Neuronal stem cell (in vitro differentiated cells): ENCODE measurements at places on chromosomes 11 and 22.

GRCh38 chr11:113435190-113435968, 39.8 kb downstream of the DRD2 start:
- DNase-seq: no peak
- H3K27me3 ChIP-seq: no peaks in the 10 kb centered on the region
- no peak overlapping the region for H3K4me3 ChIP-seq
- peaks cover 5% of the 10 kb centered on the region for H3K4me1 ChIP-seq
- no peaks in the 10 kb centered on the region for H3K36me3 ChIP-seq
- no peak overlapping the region for H3K27ac ChIP-seq

GRCh38 chr11:81687057-81687456, 1046.6 kb downstream of the FAM181B start:
- no peak for DNase-seq
- no peaks in the 10 kb centered on the region for H3K27me3 ChIP-seq
- H3K36me3 ChIP-seq: no peaks in the 10 kb centered on the region
- no peak overlapping the region for H3K4me3 ChIP-seq
- no peak overlapping the region for H3K27ac ChIP-seq

GRCh38 chr11:107182978-107183377, 164.7 kb upstream of the GUCY1A2 start:
- H3K4me1 ChIP-seq: no peaks in the 10 kb centered on the region
- H3K27ac ChIP-seq: no peak overlapping the region
- no peaks in the 10 kb centered on the region for H3K36me3 ChIP-seq
- no peaks in the 10 kb centered on the region for H3K27me3 ChIP-seq

- peaks cover 10% of the 10 kb centered on the region for H3K4me1 ChIP-seq
- H3K27me3 ChIP-seq: peaks cover 2% of the 10 kb centered on the region
- no peak overlapping the region for H3K4me3 ChIP-seq
- DNase-seq: no peak
- no peak overlapping the region for H3K27ac ChIP-seq
Measured at GRCh38 chr11:122847466-122847865, 9.2 kb downstream of the CRTAM start.

- H3K27ac ChIP-seq: no peak overlapping the region
- no peak for DNase-seq
- no peak overlapping the region for H3K4me3 ChIP-seq
Measured at GRCh38 chr11:3115321-3115720, 49.8 kb downstream of the OSBPL5 start.

DNA sequence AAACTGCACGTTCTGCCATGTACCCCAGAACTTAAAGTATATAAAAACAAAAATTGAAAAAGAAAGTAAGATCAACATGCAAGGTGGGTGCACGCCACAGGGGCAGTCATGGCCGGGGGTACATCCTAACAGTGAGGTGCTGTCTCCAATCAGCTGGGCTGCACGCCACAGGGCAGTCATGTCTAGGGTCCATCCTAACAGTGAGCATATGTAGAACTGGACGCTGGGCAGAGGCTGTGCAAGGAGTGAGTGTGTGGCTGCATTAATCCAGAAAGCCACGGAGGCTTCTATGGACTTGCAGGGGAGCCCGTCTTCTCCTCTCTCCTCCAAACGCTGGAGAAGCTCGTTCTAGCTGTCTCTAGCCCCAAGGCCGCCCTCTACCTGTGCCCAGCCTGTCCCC, 1105.0 kb downstream of the BRD1 start:
- no peak overlapping the region for H3K4me3 ChIP-seq
- no peak overlapping the region for H3K27ac ChIP-seq
- no peaks in the 10 kb centered on the region for H3K36me3 ChIP-seq
- no peaks in the 10 kb centered on the region for H3K4me1 ChIP-seq
- H3K27me3 ChIP-seq: no peaks in the 10 kb centered on the region
- no peak for DNase-seq

DNA sequence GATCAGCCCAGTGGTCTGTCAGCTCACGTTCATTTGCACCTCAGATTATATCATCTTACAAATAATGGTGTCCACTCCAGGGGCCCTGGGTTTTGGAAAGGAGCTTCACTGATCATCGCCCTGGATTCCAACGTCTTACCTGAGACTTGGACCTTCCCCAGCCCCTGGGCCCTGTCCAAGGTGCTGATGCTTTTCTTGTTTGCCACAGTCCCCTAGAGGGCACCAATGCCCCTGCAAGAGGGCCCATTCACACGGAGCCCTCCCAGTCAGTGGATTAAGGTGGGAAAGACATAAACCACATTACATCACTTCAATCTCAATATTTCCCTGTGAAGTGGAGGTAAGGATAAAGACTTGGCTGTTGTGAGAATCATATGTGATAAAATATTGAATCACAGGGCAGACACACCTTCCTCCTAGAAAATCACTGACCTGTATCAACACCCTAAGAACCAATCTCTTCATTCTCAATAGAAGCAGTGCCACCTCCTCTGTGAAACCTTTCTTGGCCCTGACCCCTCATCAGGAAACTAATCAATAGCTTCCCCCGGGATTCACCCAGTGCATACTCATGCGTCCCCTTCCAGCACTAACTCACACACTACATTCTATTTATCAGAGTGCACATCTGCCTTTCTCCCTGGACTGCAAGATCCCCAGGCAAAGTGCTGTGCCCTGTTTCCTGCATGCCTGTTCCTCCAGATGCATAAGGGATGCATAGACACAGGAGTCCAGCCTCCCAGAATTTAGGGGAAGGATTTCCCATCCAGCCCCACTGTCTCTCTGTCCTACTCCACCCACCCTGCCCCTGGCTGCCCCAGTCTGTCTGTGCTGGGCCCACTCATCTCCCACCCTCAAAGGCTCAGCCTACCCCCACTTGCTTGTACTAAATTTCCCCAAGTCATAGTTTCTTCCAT, 167.0 kb downstream of the BUD13 start:
- H3K36me3 ChIP-seq: no peaks in the 10 kb centered on the region
- H3K27me3 ChIP-seq: no peaks in the 10 kb centered on the region
- no peak overlapping the region for H3K27ac ChIP-seq
- no peak overlapping the region for H3K4me3 ChIP-seq
- DNase-seq: peak; percentile 82

DNA sequence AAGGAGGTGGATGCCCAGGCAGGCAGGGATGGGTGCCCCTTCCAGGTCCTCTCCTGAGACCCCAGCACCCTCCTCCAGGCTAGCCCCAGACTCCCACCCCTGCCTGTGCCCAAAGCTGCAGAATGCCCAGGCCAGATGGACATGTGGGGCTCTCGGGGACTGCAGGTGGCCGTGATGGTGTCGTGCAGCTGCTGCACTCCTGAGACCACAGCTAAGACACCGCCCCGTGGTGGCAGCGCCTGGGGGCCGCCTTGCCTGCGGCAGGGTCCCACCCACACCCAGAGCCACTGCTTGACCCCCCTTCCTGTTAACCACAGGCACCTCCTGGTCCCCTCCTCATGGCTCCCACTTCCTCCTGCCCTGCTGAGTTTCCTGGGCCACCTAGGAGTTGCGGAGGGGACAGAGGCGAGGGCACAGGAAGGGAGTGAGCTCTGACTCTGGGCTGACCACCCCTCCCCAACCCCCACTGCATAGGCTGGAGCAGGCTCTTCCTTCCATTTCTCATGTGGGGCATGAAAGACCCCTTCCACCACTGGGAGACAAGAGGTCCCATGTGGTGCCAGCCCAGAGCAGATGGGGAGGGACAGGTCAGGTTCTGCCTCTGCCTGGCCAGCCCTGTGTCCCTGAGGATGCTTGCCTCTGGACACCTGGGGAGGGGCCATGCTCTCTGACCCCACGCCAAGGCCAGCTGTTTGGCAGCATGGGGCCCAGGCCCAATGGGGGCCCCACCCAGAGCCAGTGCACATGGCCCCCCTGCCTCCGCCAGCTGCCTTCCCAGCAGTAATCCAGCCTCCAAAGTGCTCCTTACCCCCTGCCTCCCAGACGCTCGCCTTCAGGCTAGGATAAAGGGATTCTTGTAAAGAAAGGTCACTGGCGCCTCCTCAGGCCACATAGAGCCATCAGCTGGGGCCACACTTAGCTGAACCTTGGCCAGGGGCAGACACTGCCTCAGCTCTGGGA, 29.3 kb downstream of the OSBPL5 start:
- H3K27ac ChIP-seq: peak overlapping the region; percentile 18
- H3K27me3 ChIP-seq: no peaks in the 10 kb centered on the region
- no peak overlapping the region for H3K4me3 ChIP-seq
- peaks cover 4% of the 10 kb centered on the region for H3K4me1 ChIP-seq

DNA sequence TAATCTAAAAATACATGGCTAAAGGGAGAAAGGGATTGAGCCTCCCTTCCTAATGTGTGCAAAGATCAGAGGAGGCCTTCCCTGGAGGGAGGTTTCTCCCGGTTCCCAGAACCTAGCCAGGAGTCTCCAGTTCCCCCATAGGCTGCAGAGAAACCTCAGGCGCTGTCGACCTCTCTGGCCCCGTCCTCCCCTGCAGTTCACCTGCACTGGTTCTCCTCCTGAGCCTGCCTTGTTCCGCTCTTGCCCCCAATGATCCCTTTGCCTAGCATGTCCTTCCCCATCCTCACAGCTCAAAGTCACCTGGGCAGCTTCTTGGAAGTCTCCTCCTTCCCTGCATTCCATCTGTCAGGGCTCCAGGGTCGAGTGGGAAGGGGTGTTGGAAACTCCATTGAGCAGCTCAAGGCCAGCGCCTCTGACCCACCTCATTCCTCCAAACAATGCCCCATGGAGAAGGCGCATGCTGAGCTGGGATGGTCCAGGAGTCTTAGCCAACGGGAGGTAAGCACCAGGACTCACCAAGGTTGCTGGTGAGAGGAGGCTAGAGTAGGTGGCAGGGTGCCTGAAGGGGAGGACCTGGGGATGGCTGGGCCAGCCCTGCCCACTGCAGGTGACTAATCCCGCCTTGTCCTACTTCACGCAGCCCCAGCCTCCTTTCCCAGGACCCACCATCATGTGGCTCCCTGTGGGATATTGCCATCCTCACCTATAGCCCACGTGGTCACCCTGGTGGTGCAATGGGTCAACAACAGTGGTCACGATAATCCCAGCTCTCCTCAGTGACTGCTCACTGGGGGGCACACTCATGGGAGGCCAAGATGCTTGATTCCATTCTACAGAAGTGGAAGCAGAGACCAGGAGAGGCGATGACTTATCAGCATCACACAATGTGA, 15.4 kb downstream of the RSPH14 start:
- peaks cover 4% of the 10 kb centered on the region for H3K36me3 ChIP-seq
- peaks cover 3% of the 10 kb centered on the region for H3K4me1 ChIP-seq
- no peak for DNase-seq

- H3K27ac ChIP-seq: no peak overlapping the region
- no peak overlapping the region for H3K4me3 ChIP-seq
- DNase-seq: no peak
- no peaks in the 10 kb centered on the region for H3K27me3 ChIP-seq
Measured at GRCh38 chr11:114511538-114511937, 48.1 kb downstream of the NXPE1 start.

DNA sequence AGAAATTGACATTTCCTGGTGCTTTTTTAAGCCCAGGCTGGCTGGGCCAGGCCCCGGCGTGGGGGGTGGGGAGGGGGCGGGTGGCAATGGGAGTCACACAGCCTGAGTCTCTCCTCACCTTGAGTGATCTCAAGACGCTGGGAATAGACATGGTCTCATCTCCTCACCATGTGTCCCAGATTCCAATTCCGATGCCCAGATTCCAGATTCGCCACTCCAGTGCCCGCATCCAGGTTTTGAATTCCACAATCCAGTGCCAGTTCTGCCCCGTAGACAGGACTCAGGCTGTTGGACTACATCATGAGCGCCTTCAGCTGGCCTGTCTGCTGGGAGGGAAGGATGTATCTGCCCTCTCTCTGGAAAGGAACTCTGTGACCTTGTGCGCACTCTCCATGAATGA, 19.1 kb downstream of the KCNC1 start:
- H3K36me3 ChIP-seq: no peaks in the 10 kb centered on the region
- H3K4me3 ChIP-seq: no peak overlapping the region
- H3K27me3 ChIP-seq: no peaks in the 10 kb centered on the region
- H3K27ac ChIP-seq: no peak overlapping the region

DNA sequence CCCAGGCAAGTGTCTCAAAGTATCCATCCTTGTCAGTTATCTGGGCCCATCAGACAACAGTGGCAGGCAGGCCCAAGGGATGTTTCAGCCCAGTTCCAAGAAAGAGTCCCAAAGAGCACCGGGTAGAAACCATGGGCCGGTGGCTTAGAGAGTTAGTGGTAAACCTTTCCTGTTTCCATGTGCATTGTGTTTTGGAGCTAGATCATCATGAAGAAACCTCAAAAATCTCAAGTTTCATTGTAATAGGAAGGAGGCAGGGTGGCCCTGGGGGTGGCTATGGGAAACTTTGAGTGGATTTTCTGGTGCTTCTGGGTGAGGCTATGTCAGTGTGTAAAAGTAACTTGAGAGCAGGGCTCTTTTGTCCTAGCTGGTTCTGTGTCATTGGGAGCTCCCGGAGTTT, 68.1 kb downstream of the UBASH3B start:
- no peaks in the 10 kb centered on the region for H3K36me3 ChIP-seq
- peaks cover 25% of the 10 kb centered on the region for H3K4me1 ChIP-seq
- H3K27me3 ChIP-seq: no peaks in the 10 kb centered on the region
- no peak overlapping the region for H3K27ac ChIP-seq
- no peak for DNase-seq

DNA sequence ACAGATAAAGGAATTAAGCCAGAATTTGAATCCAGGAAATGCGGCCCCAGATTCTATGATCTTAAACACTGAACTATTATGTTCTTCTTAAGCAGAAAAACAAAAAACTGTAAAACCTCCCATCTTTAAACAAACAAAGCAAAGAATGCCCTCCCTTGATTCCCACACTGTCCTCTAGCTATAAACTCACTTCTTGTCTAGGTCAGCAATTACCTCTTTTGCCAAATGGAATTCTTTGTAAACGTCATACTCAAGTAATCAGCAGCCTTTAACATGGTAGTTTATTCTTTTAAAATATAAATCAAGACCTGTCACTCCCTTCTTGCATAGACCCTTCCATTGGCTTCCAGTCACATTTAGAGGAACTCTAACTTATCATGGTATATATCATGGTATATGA, 958.9 kb upstream of the CNTN5 start:
- H3K4me3 ChIP-seq: no peak overlapping the region
- no peaks in the 10 kb centered on the region for H3K27me3 ChIP-seq
- no peaks in the 10 kb centered on the region for H3K36me3 ChIP-seq
- H3K4me1 ChIP-seq: no peaks in the 10 kb centered on the region

- DNase-seq: peak; percentile 38
- peak overlapping the region; percentile 75 for H3K4me3 ChIP-seq
- H3K27ac ChIP-seq: no peak overlapping the region
- H3K36me3 ChIP-seq: no peaks in the 10 kb centered on the region
- peaks cover 20% of the 10 kb centered on the region for H3K4me1 ChIP-seq
Measured at GRCh38 chr11:19345519-19345847, 104.7 kb upstream of the E2F8 start.

- no peaks in the 10 kb centered on the region for H3K36me3 ChIP-seq
- H3K4me1 ChIP-seq: peaks cover 2% of the 10 kb centered on the region
- H3K27ac ChIP-seq: no peak overlapping the region
- DNase-seq: no peak
Measured at GRCh38 chr11:111490496-111490895, 21.7 kb downstream of the BTG4 start.

GRCh38 chr11:2795491-2795991, 90.0 kb downstream of the CDKN1C start:
- H3K4me3 ChIP-seq: no peak overlapping the region
- no peak for DNase-seq
- peaks cover 4% of the 10 kb centered on the region for H3K4me1 ChIP-seq
